ENCODE measurements at places on chromosomes 5 and 9.

- H3K4me1 ChIP-seq, result no peaks in the 10 kb centered on the region
- no peak for DNase-seq
- H3K27ac ChIP-seq, result no peak overlapping the region
- no peaks in the 10 kb centered on the region for H3K36me3 ChIP-seq
Measured at GRCh38 chr5:176700239-176700847, 53.1 kb downstream of the TSPAN17 start.

DNA sequence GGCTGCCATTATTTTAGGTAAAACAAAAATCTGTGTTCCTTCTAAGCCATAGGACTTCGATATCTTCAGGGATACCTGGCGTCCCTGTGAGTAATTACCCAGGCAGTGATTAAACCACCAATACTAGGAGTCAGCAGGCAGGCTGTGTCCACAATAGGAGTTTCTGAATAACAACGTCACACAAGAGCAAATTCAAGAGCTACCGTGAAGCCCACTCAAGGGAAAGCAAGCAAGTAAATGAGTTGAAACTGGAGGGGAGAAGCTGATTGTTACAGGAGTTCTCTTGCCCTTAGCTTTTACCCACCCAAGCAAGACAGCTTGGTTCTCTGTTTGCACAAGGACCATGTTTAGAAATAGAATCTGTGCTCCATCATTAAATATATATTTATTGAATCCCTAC, 50.8 kb downstream of the SEMA5A start:
- no peaks in the 10 kb centered on the region for H3K36me3 ChIP-seq
- DNase-seq, result no peak
- H3K4me1 ChIP-seq, result no peaks in the 10 kb centered on the region
- no peak overlapping the region for H3K4me3 ChIP-seq
- H3K27me3 ChIP-seq, result no peaks in the 10 kb centered on the region

GRCh38 chr5:98096155-98096554, 677.3 kb upstream of the RGMB start:
- no peak for DNase-seq
- H3K27me3 ChIP-seq, result no peaks in the 10 kb centered on the region
- H3K36me3 ChIP-seq, result no peaks in the 10 kb centered on the region
- no peak overlapping the region for H3K27ac ChIP-seq
- no peaks in the 10 kb centered on the region for H3K4me1 ChIP-seq

DNA sequence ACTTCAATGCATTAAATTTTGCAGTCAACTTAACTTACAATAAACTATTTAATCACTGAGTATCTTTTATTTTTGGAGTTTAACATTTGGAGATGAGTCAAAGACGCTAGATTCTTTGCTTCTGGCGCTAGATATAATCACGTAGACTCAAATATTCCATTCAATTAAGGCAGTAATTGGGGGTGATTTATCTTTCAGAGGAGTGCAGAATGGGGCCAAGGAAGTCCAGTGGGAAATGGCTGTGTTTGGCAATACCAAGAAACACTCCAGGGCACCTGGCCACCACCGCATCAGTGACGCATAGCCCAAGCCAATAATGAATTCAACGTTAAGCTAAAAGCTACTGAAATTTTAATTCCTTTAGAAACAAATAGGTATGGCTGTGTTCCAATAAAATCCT, 81.2 kb downstream of the PHAX start:
- no peak for DNase-seq
- no peaks in the 10 kb centered on the region for H3K36me3 ChIP-seq
- no peaks in the 10 kb centered on the region for H3K27me3 ChIP-seq
- H3K27ac ChIP-seq, result no peak overlapping the region
- no peak overlapping the region for H3K4me3 ChIP-seq

DNA sequence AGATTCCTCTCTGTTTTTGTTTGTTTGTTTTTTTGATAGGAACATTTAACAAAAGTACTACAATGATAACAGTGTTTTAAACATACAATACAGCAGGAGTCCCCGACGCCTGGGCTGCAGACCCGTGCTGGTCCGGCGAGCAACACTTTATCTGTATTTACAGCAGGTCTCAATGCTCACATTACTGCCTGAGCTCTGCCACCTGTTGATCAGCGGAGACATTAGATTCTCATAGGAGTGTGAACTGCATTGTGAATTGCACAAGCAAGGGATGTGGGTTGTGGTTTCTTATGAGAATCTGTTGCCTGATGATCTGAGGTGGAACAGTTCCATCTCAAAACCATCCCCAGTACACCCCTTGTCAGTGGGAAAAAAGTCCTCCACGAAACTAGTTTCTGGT, 1068.5 kb upstream of the CDH10 start:
- H3K4me1 ChIP-seq, result no peaks in the 10 kb centered on the region
- no peak overlapping the region for H3K4me3 ChIP-seq
- no peak overlapping the region for H3K27ac ChIP-seq
- DNase-seq, result no peak
- H3K36me3 ChIP-seq, result no peaks in the 10 kb centered on the region

DNA sequence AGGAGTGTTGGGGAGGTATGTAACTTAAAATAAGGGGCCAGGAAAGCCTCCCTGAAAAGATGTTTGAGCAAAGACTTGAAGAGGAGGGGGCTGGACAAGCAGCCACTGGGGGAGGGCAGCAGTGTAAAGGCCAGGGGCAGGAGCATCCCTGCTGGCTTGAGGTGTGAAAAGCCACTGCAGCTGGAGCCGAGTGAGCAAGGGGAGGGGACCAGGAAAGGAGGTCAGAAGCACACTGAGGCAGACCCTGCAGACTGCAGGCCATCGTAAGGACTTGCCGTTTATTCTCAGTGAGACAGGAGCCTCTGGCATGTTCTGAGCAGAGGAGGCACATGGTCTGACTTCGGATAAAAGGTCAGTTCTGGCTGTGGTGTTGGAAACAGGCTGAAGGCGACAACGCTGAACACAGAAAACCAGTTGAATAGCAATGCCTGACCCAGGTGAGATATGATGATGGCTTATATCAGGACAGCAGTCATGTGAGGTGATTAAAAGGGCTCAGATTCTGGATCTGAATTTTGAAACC, 10.2 kb upstream of the ERGIC1 start:
- H3K27ac ChIP-seq, result no peak overlapping the region
- no peaks in the 10 kb centered on the region for H3K36me3 ChIP-seq
- H3K4me3 ChIP-seq, result no peak overlapping the region
- no peaks in the 10 kb centered on the region for H3K4me1 ChIP-seq
- DNase-seq, result peak; percentile 54
- H3K27me3 ChIP-seq, result no peaks in the 10 kb centered on the region
